ENCODE measurements at places on chromosomes 7 and 10.

DNA sequence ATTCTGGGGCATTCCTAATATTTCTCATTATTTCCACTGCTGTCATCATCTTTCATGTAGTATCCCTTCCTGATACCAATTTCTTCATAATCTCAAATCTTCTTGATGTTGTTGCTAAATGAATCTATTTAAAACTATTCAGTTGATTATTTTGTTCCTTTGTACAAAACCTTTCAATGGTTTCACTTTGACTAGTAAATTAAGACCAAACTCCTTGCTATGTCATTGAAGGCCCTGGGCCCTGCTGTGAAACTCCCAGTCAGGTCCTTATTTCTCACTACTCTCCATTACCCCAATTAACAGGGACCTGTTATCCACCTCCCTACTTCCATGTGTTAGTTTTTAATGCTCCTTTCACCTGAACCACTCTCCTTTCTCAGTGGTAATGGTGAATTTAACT, 97.0 kb downstream of the CTTNBP2 start:
- no peak for DNase-seq

- DNase-seq: no peak
Observed at GRCh38 chr10:12111528-12111927, 17.9 kb upstream of the SEC61A2 start.

DNA sequence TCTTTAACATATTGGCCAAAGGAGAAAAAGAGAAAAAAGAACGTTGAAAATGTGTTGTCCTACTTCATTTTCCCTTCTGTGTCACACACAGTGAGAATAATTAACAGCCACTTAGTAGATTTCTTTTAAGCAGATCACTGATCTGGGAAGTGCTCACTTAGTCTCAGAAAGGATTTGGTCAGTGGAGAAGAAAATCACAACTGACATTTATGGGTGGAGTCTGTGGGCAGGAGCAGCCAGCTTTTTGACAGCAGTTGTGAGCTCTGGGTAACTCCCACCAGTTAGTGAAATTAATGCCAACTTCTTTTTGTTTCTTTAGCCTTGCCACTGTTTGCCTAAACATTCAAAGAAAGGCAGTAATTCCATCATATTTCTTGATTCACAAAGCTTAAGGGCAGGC, 49.7 kb downstream of the CDK14 start:
- DNase-seq: no peak

GRCh38 chr7:42105554-42106358, 131.3 kb downstream of the GLI3 start:
- no peak for DNase-seq

- DNase-seq: no peak
Observed at GRCh38 chr7:36262309-36263094, 109.4 kb downstream of the EEPD1 start.

DNA sequence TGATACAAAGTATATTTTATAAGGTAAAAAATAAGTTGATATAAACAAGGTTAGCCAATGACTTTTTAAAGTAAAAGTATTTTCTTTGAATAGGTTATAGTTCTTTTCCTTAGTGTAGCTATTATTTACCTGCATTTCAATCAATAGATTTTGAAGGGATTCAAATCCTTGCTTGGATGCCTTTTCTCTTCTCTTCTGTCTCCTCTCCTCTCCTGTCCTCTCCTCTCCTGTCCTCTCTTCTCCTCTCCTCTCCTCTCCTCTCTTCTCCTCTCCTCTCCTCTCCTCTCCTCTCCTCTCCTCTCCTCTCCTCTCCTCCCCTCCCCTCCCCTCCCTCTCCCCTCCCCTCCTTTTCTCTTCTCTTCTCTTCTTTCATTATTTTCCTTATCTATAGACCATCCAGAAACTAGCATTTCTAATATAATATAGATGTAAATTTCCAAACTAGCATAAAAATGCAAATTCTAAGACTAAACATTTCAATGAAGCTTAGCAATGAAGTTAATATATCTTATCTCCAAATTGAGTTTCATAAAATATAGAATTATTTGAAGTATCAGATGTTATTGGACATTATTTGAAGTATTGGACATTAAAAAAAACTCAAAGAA, 60.5 kb upstream of the PRKCQ start:
- DNase-seq: no peak

DNA sequence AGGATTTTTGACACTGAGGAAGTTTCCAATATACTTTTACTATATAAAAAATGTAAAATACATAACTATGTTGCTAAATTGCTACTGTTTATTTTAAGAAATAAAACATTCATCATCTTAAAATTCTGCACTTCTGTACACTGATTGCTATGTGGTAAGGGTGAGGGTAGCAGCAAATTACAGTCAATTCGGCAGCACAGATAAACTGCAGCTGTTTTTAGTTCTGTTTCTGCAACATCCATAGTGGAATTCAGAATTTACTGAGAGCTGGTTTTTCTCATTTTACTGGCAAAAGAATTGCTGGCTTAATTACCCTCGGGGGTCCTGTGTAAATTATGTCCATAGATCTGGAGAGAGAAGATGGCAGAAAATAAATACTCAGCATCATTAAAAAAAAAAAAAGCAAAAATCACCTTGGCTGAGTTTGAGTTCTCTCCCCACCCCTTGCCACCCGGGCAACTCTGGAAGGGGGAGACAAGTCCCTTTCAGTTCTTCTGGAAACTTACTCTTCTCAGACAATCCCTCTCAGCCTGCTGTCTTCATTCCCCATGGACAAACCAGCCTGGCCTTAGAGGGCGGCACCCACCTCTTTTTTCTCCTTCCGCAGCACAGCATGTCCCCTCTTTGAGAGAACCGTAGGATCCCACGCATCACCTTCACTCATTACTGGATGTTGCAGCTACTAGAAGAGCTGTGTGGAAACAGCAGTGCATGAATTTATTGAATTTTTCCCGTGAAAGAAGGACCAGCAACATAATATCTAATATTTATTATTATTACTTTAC, 501.1 kb upstream of the CELF2 start:
- DNase-seq: no peak

- no peak for DNase-seq
Observed at GRCh38 chr10:3048119-3049019, 19.0 kb upstream of the PFKP start.

DNA sequence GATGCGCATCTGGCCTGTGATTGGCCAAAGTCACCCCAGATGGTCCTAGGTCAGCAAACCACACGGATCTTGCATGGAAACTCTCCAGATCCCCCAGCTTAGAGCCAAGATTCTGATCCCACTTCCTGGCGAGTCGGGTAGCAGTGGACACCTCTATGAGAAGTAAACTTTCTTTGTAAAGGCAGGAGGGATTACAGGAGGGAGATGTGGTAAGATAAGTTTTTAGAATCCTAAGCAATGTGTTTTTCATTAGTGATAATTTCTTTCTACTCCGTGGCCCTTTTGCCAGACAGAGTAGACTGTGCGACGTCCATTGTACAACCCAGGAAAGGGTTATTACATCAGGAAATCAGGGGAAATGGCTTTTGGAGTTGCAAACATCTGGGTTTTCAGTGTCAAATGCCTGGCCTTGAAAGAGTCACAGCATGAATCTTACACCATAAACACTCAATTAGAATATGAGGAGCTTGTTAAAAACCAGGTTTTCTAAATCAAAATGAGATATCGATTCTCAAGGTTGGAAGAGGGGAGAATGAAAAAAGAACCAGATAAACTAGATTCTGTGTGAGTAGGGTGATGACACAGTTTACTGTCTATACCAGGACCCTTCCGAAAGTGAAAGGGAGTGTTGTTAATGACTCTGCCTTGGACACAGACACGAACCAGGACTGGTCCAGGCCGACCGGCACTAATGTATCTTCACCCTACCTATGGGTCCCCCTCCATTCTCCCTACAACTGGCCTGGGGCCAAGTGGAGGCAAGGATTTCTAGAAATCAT, 61.9 kb upstream of the WAC start:
- DNase-seq: no peak

- no peak for DNase-seq
Observed at GRCh38 chr10:34380856-34381255, 434.2 kb downstream of the PARD3 start.

GRCh38 chr7:85229544-85229943, 42.7 kb upstream of the SEMA3D start:
- no peak for DNase-seq

GRCh38 chr10:3987143-3987974, 202.3 kb upstream of the KLF6 start:
- no peak for DNase-seq

GRCh38 chr7:1129431-1129830, 30.6 kb downstream of the ZFAND2A start:
- DNase-seq: no peak

GRCh38 chr7:159144758-159145489, at the start of gene VIPR2:
TSS of gene VIPR2 (minus strand) at chr7:159144867. CDS start at chr7:159144771, 96 bp downstream.
- DNase-seq: no peak

DNA sequence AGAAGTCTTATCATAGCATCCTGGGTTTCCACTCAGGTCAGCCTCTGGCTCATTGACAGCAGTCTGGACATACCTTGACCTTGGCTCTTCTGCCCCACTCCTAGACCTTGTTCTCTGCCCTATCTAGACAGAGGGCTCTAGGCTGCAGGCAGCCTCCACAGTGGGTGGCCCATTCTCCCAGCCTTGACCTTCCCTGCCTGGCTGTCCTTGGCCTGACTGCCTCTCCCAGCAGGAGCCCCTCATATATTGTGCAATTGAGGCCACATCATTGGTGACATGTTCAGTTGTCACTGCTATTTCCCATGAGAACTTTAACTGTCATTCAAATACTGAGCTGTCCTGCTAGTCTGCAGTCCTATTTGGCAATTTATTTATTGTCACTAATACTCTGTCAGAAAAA, 503.4 kb downstream of the PLXNA4 start:
- no peak for DNase-seq

DNA sequence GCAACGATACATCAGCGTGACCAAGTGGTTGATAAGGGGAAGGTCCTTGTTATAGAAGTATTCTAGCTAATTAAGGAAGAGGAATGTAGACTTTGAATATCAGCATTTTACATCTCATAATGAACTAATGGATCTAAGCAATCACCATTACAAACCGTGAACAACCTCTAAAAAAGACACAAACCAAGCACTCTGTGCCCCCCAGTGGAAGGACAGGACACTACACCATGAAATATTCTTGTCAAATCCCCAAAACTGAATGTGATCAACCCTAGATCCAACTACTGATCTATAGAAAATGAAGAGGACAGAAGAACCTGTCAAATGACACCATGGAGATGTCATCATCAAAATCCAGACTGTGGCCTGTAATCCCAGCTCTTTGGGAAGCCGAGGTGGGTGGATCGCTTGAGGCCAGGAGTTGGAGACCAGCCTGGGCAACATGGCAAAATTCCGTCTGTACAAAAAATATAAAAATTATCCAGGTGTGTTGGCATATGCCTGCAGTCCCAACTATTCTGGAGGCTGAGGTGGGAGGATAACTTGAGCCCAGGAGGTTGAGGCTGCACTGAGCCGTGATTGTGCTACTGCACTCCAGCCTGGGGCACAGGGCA, 111.3 kb upstream of the CARD11 start:
- peak; percentile 4 for DNase-seq

DNA sequence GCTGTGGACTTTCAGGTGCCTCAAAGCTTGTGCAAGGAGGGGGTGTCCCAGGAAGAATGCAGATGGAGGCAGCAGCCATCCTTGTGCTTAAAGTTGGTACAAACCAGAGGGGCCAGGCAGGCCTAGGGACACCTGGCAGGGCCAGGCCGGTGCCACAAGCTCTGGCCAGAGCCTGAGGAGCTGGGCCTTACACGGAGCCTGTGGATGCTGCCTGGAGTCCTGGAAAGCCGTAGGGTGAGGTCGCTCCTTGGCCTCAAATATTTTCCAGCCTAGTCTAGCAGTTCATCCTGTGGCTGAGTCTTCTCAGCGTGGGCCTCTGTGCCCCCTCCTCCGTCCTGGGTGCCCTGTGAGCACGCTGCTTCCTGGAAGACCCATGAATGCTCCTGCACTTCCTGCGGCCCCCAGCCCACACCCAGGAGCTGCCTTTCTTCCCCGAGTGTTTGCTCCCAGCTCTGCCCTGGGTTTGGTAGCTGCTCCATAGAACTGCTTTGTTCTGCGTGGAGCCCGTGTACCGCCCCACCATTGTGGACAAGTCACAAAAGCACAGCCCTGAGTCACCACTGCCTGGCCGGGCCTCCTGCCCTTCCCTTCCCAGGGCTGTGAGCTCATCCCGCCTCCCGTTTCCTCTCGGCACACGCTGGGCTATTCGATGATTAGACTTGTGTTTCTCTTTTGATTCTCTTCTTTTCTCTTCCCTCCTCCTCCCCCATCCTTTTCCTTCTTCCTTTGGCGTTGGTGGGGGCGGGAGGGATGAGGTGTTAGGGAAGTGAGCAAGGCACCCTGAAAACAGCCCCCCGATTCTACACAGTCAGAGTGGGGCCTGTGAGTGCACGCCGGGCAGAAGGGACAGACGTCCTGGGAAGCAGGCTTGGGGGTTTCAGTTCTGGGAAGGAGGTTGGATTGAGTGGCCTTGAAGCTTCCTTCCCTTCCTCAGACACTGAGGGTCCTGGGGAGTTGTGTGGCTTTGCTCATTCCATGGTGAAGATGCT, 73.2 kb upstream of the SHH start:
- DNase-seq: peak; percentile 58

DNA sequence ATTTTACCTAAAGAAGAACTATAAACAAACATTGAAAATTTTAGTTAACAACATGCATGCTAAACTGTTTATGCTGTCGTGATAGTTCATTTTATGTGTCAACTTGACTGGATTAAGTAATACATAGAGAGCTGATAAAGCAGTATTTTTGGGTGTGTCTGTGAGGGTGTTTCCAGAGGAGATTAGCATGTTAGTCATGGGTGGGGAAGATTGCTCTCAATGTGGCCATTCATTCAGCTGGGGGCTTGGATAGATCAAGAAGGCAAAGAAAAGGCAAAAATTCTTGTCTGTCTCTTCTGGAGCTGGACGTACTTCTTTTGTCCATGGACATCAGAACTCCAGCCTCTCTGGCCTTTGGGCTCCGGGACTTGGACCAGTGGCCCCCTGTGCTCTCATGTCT, 172.9 kb upstream of the SEMA3E start:
- no peak for DNase-seq

- no peak for DNase-seq
Observed at GRCh38 chr7:4361774-4362173, 320.3 kb upstream of the FOXK1 start.

DNA sequence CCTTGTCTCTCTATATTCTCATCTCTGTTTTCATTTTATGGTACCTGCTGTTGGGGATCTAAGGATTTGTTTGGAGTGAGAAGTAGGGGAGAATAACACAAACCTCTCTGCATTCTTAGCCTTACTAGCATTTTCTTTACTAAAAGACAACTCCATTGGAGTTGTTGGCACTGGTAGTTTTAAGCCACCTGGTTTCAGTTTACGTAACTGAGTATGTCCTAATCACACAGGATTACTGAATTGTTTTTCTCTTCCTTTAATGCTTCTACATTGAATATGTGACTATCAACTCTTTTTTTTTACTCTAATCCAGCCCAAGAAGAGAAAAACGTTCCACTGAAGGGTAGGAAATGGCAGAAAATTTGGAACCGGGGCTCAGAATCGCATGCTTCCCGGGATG, 30.0 kb upstream of the TRIL start:
- peak; percentile 36 for DNase-seq

GRCh38 chr10:86899670-86900276, 57.6 kb downstream of the MMRN2 start:
- DNase-seq: no peak

DNA sequence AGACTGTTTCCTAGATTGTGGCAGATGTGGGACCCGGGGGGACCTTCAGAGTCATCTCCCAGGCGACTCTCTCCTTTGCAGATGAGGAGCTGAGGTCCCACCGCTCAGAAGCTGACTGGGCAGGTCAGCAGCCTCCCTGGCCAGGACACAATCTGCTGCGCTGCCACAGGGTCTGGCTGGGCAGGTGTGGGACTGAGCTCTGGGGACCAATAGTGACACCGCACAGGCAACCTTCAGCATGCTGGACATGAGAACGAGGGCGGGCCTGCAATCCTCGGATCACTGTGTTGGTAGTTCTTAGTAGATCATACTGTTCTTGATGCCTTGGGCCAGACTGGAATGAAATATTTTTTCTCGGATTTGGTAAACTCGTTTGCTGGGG, 20.5 kb upstream of the CRYGN start:
- no peak for DNase-seq
